ENCODE measurements at places on chromosomes 11 and 22. TPM values are rescaled to one million over a fixed set of nuclear protein-coding genes. Genes with fewer than 3 reads are reported as not detected.

GRCh38 chr11:45390407-45390806 lies 104.3 kb upstream of the SYT13 start:
- H3K4me3 ChIP-seq = no peak overlapping the region
- H3K27ac ChIP-seq = no peak overlapping the region
- no peak for DNase-seq

GRCh38 chr22:16914006-16914405 lies 88.8 kb upstream of the XKR3 start:
- no peak overlapping the region for H3K4me3 ChIP-seq
- no peaks in the 10 kb centered on the region for H3K36me3 ChIP-seq
- H3K4me1 ChIP-seq = no peaks in the 10 kb centered on the region
- H3K27me3 ChIP-seq = peaks cover 9% of the 10 kb centered on the region
- no peak overlapping the region for H3K27ac ChIP-seq

GRCh38 chr11:107787733-107788132 lies 70.9 kb downstream of the SLC35F2 start:
- H3K4me1 ChIP-seq = peaks cover 4% of the 10 kb centered on the region
- no peaks in the 10 kb centered on the region for H3K27me3 ChIP-seq
- H3K36me3 ChIP-seq = peaks cover 3% of the 10 kb centered on the region
- DNase-seq = no peak

- H3K36me3 ChIP-seq = no peaks in the 10 kb centered on the region
- H3K4me3 ChIP-seq = no peak overlapping the region
- no peak overlapping the region for H3K27ac ChIP-seq
- H3K4me1 ChIP-seq = peaks cover 4% of the 10 kb centered on the region
- no peak for DNase-seq
- no peaks in the 10 kb centered on the region for H3K27me3 ChIP-seq
Measured at GRCh38 chr11:82974135-82974534, 72.6 kb downstream of the DDIAS start.

The EFCAB6 gene
- 2.6 TPM for total RNA-seq

DNA sequence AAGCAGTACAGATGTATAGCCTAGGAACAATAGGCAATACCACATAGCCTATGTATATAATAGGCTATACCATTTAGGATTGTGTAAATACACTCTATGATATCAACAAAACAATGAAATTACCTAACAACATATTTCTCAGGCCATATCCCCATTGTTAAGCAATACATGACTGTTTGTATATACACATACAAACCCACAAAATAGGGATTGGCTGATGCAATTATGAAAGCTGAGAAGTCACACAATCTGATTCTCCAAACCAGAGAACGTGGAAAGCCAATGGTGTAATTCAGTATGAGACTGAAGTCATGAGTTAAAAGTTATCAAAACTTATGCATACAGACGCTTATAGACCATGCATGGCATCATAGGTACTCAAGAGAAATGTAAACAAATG lies 700.1 kb upstream of the RAG2 start:
- no peak for DNase-seq
- H3K36me3 ChIP-seq = peaks cover 4% of the 10 kb centered on the region
- no peaks in the 10 kb centered on the region for H3K27me3 ChIP-seq
- H3K4me1 ChIP-seq = no peaks in the 10 kb centered on the region

DNA sequence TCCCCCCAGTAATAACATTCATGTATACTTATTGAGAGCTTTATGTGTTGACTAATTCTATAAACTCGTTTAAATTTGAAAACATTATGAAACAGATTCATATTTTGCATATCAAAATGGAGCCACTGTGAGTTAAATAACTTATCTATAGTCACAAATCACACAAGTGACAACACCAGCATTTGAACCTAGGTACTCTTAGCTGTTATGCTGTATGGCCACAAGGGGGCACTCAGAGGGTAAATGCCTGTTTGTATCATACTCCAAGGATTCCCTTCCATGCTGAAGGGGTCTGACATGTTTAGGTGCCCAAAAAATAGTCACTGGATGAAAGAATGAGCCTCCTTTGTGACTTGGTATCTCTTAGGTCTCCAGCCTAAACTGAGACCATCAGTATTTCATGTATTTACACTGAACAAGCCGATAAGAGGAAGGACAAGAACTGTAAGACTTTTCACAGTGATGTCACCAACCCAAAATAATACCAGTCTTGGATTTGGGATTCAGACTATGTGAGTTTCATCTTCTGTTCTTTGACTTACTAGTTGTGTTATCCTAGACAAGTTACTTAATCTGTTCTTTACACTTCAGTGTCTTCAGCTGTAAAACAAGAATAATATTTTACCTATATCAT lies 12.2 kb upstream of the OR52D1 start:
- peaks cover 26% of the 10 kb centered on the region for H3K27me3 ChIP-seq
- H3K4me1 ChIP-seq = no peaks in the 10 kb centered on the region
- no peak overlapping the region for H3K4me3 ChIP-seq
- no peaks in the 10 kb centered on the region for H3K36me3 ChIP-seq

DNA sequence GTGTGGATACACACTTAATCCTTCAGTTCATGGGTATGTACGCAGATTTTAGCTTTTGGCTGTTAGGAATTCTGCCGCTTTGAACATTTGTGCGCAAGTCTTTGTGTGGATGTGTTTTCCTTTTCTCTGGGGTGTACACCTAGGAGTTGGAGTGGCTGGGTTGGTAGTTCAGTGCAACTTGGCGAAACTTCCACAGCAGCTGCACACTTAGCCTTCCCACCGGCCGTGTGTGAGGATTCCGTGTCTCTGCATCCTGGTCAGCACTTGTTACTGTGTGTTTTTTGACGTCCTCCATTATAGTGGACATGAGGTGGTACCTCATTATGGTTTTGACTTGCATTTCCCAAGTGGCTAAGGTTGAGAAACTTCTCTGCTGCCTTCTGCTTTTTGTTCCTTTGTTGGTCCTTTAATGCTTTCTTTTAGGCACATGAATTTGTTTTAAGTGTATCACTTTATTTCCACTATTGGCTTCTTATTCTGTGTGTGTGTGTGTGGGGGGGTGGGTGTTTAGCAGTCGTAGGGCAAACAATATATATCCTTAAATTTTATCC lies 72.1 kb upstream of the SLC25A18 start:
- no peaks in the 10 kb centered on the region for H3K27me3 ChIP-seq
- H3K27ac ChIP-seq = no peak overlapping the region
- no peak for DNase-seq
- H3K4me1 ChIP-seq = peaks cover 2% of the 10 kb centered on the region
- H3K4me3 ChIP-seq = no peak overlapping the region

- no peak for DNase-seq
- H3K27me3 ChIP-seq = peaks cover 8% of the 10 kb centered on the region
- peaks cover 43% of the 10 kb centered on the region for H3K4me1 ChIP-seq
- H3K4me3 ChIP-seq = peak overlapping the region; percentile 68
- no peaks in the 10 kb centered on the region for H3K36me3 ChIP-seq
- H3K27ac ChIP-seq = peak overlapping the region; percentile 75
Measured at GRCh38 chr11:14642453-14642852, 1.2 kb upstream of the PDE3B start.

- peaks cover 4% of the 10 kb centered on the region for H3K36me3 ChIP-seq
- H3K4me1 ChIP-seq = peaks cover 32% of the 10 kb centered on the region
- no peak for DNase-seq
- H3K4me3 ChIP-seq = no peak overlapping the region
- no peak overlapping the region for H3K27ac ChIP-seq
- H3K27me3 ChIP-seq = no peaks in the 10 kb centered on the region
Measured at GRCh38 chr22:19824212-19824925, 30.3 kb downstream of the GNB1L start.

The SMIM35 gene
- total RNA-seq = not detected

The APLNR gene
- 3.1 TPM for total RNA-seq

The KLHDC7B gene
- 0.11 TPM for total RNA-seq

The VPS11 gene
- 35.2 TPM for total RNA-seq

GRCh38 chr22:23184100-23184763 lies 3.9 kb downstream of the BCR start:
- H3K4me3 ChIP-seq = peak overlapping the region; percentile 68
- no peak for DNase-seq
- H3K27me3 ChIP-seq = no peaks in the 10 kb centered on the region
